Hematopoietic multipotent progenitor cell treated with erythropoietin and hydrocortisone succinate and interleukin-3 and kit ligand, for 17 days (in vitro differentiated cells): ENCODE measurements at places on chromosomes 6 and 20.

DNA sequence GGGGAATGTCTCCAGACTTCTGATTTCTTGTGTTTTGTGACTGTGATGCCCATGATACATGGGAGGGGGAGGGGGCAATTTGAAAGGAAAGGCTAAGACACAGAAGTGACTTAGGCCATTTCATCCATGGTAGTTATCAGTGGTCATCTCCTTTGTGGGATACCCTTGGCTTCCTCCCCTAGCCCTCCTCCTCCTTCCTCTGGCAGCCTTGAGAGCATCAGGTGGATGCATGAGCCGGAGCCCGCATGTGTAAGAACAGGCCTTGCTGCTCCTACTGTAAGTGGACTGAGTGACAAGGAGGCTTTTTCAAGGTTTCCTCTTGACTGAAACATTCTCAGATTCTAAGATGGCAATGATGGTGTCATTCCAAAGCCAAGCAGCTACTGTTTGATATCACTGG, 874 bp downstream of the CD83 start:
- DNase-seq: no peak

DNA sequence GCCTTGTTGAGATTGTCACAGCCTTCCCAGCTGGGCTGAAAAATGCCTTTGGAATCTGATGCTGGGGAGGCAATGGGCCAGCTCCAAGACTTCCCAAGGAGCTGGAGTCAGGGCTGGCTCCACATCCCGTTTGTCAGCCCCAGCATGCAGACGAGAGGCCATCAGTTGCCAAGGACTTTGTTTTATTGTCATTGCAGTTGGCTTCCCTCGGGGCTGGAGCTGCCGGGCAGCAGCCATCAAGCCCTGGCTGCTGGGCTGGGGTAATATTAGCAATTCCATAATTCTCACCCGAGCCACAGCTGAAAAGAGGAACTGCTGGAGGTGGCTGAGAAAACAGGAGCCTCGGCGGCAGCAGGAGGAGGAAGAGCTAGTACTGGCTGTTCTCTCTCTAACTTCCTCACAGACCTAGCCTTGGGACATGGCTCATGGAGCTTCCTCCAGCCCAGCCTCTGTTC, 182.5 kb downstream of the CDC5L start:
- no peak for DNase-seq

DNA sequence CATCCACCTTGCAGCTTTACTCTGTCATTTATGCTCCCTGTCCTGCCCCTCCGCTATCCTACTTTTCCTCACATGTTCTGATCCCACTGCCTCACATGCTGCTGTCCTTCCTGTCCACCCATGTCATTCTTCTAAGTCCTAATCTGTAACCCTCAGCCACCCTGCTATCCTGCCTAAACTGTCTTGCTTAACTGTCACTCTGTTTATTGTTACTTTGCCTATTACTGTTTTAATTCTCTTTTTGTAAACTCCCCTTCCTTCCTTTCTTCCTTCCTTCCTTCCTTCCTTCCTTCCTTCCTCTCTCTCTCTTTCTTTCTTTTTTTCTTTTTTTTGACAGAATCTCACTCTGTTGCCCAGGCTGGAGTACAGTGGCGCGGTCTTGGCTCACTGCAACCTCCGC, 1.4 kb downstream of the CUL9 start:
- DNase-seq: no peak

DNA sequence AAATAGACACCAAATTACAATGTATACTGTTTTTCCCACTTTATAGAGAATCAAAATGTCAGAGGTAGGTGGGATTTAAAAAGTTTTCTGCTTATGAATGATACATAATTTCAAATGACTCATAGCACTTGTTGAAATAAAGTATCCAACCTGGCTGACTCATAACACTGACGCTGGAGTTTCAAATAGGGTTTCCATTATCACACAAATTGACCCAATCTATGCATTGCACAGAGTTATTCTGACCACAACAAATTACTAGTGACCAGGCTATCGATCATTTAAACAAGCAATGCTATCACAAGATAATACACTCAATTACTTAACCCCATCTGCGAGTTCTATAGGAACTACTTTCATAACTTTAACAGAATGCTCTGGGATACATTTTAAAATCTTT, 31.9 kb upstream of the PRELID3B start:
- DNase-seq: no peak

- DNase-seq: no peak
Measured at GRCh38 chr6:127317388-127318128, 25.9 kb downstream of the ECHDC1 start.

DNA sequence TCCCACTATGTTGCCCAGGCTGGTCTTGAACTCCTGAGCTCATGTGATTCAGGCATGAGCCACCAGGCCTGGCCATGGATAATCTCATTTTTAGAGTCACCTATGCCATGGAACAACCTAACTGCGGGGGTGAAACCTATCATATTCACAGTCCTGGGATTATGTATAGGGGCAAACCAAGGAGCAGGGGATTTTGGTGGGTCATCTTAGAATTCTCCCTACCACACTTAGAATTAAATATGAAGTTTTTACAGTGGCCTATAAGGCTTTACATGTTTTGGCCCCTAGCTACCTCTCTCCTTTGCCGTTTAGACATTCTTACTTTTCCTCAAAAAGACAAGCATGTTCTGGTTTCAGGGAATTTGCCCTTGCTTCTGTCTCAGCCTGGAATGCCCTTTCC, 20.6 kb upstream of the VEGFA start:
- no peak for DNase-seq

- no peak for DNase-seq
Measured at GRCh38 chr6:52958546-52959255, 36.4 kb downstream of the GSTA4 start.

DNA sequence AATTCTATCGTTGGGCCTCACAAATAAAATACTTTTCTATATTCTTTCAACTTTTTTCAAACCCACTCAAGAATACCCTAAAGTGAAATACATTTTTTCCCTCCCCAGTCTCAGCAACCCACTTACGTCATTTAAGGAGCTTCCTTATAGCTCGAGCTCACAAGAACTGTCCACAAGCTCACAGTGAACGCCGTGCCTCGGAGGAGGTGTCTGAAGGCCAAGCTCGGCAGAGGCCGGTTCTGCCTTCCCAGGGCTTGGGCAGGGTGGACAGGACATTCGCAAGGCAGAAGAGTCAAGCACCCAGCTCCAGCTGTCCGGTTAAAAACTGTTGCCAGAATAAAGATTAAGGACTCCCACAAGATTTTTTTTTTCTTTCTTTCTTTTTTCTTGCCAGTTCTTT, 802.3 kb downstream of the QKI start:
- no peak for DNase-seq

DNA sequence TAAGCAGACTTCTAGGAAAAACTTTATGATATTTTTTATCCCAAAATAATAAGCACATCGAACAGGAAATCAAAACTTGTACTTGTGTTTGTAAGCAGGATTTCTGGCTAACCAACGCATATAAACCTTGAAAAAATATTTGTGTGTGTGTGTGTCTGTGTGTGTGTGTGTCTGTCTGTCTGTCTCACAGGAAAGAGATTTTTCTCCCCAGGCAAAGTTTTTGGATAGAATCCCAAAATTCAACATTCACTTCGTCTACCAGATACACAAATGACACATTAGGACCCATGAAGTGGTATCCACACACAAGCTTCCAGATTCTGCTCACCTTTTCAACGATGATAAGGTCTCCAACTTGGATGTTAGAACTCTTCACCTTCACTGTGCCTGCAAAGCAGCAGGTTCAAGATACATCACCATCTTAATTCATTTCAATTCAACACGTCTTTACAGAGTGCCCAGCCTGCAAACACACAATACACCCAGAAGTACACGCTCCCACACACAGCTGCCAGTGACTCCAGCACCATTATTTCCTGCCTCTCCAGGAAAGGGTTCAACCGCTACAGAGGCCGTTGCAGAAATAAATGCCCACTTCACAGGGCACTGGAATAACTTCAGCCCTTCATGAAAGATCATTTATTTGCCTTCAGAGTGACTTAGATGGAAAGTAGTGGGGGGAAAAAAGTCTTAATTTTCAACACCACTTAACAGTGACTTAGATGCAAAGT, 70.9 kb downstream of the ATP9A start:
- no peak for DNase-seq

- DNase-seq: no peak
Measured at GRCh38 chr6:26087284-26088115, at the start of gene HFE. Gene HFE, plus strand, starts transcription at chr6:26087429. Its CDS starts 12 bp downstream, at chr6:26087441.

DNA sequence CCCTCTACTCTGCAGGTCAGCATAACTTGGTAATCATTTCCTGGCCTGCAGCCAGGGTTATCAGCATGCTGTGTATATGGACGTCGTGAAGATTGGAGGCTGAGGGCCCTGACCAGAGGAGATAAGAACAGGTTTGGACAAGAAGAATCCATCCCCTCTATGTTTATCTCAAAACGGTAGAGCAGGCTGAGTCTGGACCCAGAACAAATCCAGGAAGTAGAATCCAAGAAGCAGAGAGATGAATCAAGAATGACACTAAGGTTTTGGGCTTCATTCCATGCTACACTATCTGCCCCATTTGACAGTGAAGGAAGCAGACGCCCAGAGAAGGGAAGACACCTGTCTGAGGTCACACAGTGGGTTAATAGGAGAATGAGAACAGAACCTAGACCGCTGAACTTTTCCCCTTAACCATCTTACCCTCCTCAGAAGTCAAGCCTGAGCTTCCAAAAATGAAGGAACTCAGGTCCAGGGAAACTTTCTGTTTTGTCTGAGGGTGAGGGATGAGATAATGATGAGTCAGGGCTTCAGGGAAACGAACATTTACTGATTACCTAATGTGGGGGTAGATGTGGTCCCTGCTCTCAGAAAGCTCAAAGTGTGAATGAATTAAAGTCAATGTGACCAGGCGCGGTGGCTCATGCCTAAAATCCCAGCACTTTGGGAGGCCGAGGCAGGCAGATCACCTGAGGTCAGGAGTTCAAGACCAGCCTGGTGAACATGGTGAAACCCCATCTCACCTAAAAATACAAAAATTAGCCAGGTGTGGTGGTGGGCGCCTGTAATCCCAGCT, 9.4 kb upstream of the COMMD7 start:
- peak; percentile 41 for DNase-seq

GRCh38 chr6:150603176-150603575, 3.5 kb downstream of the PLEKHG1 start:
- DNase-seq: no peak

- DNase-seq: peak; percentile 70
Measured at GRCh38 chr6:119328892-119329793, 20.4 kb downstream of the MAN1A1 start.

- peak; percentile 32 for DNase-seq
Measured at GRCh38 chr6:17585766-17586490, 14.2 kb upstream of the FAM8A1 start.

GRCh38 chr6:26251354-26252076, 113.5 kb upstream of the BTN3A2 start:
- peak; percentile 93 for DNase-seq

DNA sequence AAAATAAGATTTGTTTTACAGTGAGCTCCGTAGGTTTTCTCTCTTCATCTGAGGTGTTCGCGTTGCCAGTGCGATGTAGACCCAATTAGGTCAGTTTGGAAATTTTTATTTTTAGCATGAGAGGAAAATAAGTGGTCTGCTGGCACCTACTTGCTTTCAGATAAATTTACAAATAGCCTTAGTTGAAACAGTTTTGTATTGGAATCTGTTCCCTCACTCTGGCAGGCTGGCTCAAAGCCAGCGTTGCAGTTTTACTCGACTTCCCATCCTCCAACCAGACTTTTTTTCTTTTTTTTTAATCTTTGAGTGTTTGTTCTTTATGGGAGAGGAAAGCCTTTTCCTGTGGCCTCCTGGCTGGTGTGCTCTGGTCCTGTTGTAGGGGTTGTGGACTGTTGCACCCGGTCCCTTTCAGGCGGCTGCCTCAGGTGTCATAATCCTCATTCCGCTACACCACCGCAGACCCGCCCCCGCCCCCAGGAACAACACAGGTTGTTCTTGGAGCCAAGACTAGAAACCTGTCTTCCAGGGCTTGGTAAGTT, 46.7 kb downstream of the TIAM2 start:
- no peak for DNase-seq

- no peak for DNase-seq
Measured at GRCh38 chr6:167153521-167153959, 4.2 kb downstream of the GPR31 start.

GRCh38 chr6:11500008-11500407, 37.5 kb upstream of the TMEM170B start:
- DNase-seq: no peak

DNA sequence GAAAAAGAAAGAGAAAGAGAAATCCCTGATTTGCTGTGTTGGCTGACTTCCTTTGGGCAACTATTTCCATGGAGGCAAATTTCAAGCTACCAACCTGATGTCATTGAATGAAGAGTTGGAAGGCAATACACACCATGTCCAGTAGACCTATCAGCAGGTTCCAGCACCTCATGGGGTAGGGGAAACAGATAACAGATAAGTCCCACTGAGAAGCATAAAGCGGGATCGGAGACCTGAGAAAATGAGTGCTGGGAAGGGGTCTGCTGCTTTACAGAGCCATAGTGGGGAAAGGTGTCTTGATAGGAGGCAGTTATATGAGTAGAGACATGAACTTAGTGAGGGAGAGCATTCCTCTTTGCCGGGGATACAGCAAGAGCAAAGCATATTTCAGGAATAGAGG, 244.9 kb downstream of the PLCB1 start:
- DNase-seq: no peak

- no peak for DNase-seq
Measured at GRCh38 chr6:165515963-165516624, 146.9 kb downstream of the PDE10A start.

DNA sequence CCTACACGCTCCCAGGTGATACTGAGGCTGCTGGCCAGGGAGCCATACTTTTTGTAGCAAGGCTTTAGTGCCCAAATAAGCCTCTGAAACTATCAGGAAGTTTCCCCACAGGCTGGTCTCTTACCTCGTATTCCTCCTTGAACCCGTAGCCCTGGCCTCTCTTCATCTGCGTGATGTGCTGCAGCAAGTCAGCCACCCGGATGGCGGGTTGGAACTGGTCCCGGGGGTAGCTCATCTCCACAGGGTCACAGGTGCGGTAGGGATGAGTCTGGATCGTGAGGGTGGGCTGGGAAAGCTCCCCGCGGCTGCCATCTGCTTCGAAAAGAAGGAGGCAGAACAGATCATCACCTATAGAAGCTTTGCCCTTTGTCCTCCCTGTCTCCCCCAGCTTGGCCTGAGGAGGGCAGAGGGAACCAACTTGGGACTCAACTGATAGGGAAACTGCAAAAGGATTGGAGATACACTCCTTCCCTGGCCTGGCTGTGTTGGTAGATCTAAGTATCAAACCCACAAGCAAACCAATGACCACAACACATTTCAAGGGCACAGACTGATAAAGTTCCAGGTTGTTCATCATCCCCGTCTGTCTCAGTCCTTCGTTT, 543.2 kb upstream of the CHD6 start:
- DNase-seq: no peak

- DNase-seq: peak; percentile 14
Measured at GRCh38 chr6:121335087-121336008, 1.1 kb upstream of the TBC1D32 start.

DNA sequence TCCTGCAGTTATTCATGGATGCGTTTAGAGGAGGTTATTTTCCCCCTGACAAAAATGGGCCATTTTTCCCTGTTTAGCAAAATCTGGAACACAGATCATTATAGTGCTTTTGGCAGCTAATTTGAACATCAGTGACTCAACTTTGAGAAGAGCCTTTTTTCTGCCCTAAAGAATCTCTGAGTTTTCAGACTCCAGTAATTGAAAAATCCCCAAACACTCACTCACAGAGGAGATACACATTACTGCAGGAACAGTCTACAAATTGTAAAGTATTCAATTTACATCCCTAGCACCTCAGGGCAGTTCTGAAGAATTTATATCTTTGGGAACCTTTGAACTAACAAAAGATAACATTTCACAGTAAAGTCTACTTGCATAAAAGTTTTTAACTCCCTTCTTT, 966.6 kb upstream of the SLC35B3 start:
- no peak for DNase-seq
